ENCODE measurements at places on chromosomes 13 and 19.

- no peak for DNase-seq
Measured at GRCh38 chr13:106187501-106188095, 347.9 kb downstream of the EFNB2 start.

- peak; percentile 51 for DNase-seq
Measured at GRCh38 chr19:15091918-15092753, 10.1 kb downstream of the OR1I1 start.

DNA sequence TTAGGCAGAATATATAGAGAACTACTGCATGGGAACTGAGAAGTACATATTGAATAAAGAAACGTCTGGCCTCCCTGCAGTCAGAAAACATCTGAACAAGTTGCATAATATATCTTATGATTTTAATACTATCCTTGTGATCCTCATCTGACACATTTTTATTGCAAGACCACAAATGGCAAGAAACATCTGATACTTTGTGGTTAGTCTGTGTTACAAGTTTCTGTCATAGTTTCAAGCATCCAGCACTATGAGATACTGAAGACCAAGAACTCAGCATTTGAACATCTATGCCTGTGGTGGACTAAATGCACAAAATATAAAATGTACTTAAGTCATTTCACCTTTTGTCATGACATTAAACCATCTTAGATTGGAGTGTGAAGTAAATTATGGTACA lies 1175.8 kb upstream of the MIR17HG start:
- no peak for DNase-seq

- DNase-seq: no peak
Measured at GRCh38 chr13:43493496-43494000, 293.2 kb downstream of the ENOX1 start.

GRCh38 chr19:46503848-46504453 lies 8.3 kb upstream of the PNMA8B start:
- no peak for DNase-seq

GRCh38 chr19:49773663-49774350 lies 7.0 kb downstream of the AP2A1 start:
- DNase-seq: no peak

DNA sequence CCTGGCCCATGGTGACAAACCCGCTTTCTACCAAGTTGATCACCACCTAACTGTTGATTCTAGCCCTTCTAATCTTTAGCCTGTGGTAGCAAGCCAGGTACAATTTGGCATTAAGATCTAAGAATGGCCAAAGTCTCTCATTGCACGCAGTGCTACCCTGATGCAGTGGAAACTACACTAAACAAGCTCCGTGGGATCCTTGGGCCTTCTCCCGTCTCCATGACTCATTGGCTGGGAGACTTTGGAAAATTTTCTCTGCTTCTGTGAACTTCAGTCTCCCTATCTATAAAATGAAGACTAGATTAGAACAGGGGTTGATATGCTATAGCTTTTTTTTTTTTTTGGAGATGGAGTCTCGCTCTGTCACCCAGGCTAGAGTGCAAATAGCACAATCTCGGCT lies 223.0 kb downstream of the TSHZ3 start:
- no peak for DNase-seq

DNA sequence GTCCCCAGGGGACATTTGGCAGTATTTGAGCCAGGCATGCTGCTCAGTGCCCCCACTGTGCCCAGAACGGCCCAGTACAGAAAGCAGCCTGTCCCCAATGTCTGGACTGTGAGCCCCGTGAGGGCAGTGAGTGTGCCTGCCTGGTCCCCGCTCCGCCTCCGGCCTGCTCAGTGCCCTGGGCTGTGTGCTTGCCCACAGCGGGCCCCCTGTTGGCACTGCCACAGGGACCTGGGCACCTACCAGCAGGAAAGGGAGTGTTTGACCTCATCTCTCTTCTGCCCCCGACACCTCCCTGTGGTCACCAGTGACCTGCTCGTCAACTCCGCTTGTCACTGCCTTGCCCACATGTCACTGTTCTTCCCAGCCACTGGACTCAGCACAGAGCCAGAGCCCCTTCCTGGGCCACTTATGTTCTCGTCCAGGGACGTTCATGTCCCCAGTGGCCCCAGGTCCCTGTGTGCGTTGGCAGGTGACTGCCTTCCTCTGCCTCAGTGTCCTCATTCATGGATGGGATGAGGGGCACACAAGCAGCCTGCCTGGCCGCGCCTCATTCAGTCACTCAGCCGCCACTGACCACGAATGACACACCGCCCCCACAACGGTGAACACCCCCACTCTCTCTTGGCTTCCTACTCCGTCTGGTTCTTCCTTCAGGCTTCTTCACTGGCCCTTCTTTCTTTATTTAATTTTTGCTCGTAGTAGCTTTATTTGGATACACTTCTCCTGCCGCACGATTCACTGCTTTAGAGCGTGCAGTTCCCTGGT lies 2.8 kb downstream of the FZR1 start:
- no peak for DNase-seq

DNA sequence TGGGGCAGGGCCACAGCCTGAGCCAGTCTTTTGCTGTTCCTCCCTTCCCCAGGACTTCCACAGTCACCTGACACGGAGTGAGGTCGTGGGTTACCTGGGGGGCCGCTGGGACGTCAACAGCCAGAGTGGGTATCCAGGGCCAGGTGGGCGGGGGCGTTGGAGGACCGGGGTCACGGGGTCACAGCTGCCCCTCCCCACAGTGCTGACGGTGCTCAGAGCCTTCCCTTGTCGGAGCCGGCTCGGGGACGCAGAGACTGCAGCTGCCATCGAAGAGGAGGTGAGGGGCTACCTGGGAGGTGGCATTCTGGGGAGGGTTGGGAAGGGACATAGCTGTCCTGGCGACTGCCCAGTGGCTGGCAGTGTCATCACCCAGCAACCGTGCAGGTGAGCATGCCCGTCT lies 11.5 kb downstream of the MPND start:
- DNase-seq: no peak

DNA sequence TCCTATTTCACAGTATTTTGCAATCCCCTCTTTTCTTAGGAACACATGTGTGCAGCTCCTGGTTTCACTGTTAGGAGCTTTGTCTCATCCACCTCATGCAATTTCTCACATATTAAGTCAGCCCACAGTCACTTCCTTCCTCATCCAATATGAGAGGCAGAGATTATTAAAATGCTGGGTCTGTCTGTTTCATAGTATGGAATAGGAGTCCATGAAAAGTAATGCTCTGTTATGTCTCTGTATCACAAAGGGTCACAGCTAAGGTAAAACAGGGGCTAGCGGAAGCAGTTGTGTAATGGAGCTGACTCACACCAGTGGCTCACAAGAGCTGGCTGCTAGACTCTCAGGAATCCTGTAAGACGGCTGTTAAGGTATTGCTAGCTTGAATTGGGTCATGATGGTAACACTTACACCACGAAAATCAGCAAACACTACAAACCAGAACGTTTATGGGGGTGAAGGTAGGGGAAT lies 216.5 kb downstream of the EFNB2 start:
- peak; percentile 83 for DNase-seq

DNA sequence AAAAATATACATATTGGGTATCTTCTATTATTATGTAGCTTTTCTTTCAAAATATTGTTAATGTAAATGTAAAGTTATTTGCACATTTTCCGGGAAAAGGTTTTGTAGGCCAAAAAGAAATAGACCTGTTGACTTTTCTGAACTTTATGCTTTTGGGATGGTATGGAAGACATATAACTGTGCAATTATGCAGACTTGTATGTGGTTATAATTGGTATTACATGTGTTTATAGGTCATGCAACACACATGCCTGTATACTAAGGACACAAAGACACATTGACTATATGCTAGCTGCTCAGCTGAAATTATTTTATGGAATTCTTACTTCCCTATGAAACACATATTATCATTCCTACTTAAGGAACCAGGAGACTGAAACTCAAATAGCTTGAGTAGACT lies 2.3 kb upstream of the NBEA start:
- DNase-seq: no peak

GRCh38 chr13:58773280-58773859 lies 1141.8 kb downstream of the PCDH17 start:
- DNase-seq: no peak

DNA sequence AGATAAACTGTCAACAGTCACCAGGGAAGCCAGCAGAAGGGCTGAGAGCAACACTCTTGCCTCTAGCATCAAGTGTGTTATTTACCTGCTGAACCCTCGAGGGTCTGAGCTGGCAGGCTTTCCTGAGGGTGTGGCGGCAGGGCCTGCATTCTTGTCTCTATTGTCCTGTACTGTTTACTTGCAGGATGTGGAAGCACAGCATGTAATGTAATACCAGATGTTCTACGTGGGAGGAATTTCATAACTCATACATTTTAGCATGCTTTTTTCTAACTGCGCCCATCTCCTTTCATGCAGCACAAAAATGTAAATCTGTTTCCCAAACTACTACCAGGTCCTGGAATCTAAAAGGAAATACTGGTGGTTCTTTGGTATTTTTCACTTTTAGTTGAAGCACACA lies 153.1 kb downstream of the RGCC start:
- peak; percentile 81 for DNase-seq

Measured in AG08395 (cell line).